Stimulated activated CD8-positive, alpha-beta memory T cell treated with anti-CD3 and anti-CD28 coated beads, Interleukin-7, amount 100 ng/mL, for 4 hours (primary cell): ENCODE measurements at places on chromosomes 3 and 15.
A peak's percentile ranks its signal among the peaks of the same experiment; 100 is the strongest.

GRCh38 chr3:14989943-14990779 lies 42.8 kb downstream of the NR2C2 start:
- DNase-seq = no peak

- no peak for DNase-seq
Measured at GRCh38 chr3:20147361-20147760, 38.6 kb downstream of the SGO1 start.

GRCh38 chr3:172911142-172911541 lies 160.6 kb downstream of the ECT2 start:
- DNase-seq = no peak

DNA sequence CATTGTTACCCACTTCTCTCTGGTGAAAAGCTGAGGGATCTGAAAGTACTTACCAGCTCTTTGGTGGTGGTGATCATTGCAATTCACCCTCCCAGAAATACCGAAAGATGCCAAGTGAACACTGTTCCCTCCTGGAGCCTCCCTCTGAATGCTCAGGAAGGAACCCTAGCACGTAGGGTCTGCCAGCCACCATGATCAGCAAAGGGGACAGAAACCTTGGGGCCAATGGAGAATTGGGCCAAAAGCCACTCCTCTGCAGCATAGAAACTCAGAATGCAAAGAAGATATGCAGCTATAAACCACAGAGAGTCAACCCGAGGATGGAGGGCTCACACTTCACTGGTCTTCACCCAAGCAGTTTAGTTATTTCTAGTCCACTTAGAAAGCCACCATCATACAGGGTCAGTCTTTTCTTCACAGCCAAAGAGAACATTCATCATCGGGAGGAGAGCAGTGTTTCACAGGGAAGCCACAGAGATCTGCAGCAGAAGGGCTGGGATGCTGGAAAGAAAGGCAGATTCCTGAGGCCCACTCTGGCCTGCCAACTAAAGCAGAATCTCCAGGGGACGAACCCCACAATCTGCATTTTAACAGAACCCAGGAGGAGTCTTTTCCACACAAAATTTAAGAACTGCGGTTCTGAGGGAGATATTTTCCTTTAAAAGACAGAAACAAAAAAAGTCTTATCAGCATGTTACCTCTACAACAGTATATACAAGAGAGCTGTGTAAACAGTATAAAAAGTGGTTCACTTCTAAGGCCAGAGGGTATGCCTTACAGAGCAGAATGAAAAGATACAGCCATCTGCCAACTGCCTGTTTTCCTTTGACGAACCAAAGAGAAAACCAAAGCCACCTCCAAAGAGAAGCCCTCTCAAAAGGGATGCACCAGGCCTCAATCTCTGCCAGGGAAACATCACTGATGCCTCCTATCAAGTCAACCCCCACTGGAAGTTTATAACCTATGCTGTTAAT lies 11.3 kb downstream of the TBC1D2B start:
- no peak for DNase-seq

- no peak for DNase-seq
Measured at GRCh38 chr3:10554236-10554611, 48.8 kb upstream of the ATP2B2 start.

GRCh38 chr15:99477791-99478471 lies 87.9 kb upstream of the MEF2A start:
- no peak for DNase-seq

- DNase-seq = no peak
Measured at GRCh38 chr3:32569540-32570420, 878 bp downstream of the DYNC1LI1 start.

DNA sequence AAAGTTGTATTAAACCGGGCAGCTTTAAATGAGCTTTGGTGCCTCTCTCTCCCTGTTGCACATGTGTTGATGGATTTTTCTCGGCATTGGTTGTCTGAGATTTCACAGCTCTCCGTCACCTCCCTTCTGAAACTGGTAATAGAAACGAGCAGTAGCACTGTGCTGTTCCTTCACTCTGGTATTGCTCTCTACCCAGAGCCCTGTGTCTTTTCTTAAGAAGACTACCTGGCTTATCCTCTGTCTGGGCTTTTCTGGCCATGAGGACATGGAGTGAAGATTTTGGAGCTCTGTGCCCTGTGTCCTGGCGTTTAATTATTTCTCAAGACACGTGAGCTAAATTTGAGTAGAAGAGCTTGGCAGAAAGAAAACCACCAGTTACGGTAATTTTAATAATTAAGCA lies 209.6 kb upstream of the EIF1B start:
- DNase-seq = no peak

GRCh38 chr3:126344380-126345041 lies 12.7 kb downstream of the KLF15 start:
- DNase-seq = no peak

DNA sequence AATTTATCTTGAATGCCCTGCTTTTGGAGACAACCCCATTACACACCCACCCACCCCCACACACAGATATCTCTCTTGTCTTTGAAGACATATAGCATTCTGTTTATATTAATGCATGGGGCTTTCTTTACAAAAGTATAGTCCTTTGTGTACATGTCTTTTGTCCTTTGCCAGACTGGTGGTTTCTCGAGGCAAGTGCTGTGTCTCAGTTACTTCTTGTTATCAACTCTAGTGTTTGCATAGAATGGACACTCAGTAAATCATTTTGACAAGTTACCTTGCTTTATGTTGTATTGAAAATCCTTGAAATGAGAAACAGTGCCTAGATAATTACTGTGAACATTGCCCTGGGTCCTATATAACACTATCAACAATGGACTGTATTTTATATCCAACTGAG lies 33.9 kb downstream of the KBTBD8 start:
- no peak for DNase-seq

DNA sequence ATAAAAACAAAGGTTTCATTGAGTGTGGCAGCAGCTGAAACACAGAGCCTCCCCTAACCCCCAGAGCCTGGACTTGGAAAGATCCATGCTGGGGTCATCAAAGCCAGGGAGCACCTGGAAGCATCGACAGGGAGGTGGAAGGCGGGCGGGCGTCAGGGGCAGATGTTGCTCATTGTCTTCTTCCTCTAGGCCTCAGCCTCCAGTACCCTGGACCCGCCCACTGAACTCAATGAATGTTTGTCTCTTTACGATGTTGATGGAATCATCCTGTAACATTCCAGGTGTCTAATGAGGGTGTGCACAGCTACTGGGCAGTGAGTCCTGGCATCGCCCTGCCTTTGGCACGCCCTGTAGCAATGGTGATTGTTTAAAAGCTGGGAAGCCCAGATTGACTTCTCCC lies 9.8 kb downstream of the GP5 start:
- DNase-seq = no peak

- DNase-seq = no peak
Measured at GRCh38 chr15:46442184-46442583, 807.4 kb downstream of the SQOR start.

DNA sequence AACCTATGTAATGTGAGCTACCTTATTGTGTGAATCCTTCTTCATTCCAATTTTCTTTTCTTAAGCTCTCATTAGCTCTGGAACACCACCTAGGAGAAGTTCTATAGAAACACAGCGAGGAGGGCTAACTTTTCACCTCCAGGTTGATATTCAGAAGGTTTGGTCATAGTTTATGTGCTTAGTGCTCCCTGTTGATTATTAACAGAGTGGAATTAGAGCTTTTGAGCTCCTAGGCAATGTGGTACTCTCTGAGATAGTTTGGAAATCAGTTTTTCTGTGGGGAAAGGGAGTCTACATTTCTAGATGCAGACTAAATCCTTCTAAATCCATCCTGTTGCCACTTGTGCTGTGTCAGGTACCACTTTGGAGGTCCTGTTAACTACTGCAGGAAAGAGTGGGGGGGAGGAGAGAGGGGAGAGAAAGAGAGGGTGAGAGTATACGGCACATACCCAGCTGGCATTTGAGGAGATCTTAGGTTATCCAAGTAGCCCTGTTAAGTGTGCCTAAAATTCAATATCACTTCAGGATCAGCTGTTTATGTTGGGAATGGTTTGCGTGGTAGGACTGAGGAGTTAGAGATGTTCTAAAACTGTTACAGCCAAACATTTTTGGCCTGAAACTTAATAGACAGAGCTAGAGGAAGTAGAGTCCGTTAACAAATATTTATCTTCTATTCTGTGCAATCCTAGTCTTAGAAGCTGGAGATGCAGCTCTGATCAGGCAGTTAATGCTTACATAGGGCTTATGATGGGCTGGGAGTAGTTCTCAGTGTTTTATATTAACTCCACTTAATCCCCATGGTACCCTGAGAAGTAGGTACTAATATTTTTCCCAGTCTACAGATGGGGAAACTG lies 117.5 kb upstream of the PROK2 start:
- DNase-seq = no peak

DNA sequence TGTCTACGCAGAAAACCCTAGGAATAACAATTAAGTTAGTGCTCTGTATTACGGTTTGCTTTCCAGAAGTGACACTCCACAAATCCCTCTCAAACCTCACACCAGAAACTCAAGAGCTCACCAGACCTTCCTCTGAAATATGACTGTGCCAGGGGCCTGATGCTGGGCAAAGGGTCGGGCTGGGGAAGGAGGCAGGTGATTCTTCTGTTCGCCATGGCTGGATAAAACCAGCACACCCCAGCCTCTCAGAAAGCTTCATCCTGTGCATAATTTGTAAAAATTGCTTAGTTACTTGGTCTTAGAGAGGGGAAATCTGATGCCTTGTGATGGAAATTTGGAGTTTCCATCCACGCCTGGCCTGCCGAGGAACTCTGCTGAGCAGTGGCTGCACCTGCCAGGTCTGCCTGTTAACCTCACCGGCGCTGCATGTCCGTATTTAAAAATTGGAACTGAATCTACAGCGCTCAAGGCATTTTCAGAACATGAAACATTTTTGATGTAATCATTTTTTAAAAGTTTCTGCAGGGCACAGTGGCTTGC lies 22.7 kb upstream of the ATP1B3 start:
- DNase-seq = no peak

DNA sequence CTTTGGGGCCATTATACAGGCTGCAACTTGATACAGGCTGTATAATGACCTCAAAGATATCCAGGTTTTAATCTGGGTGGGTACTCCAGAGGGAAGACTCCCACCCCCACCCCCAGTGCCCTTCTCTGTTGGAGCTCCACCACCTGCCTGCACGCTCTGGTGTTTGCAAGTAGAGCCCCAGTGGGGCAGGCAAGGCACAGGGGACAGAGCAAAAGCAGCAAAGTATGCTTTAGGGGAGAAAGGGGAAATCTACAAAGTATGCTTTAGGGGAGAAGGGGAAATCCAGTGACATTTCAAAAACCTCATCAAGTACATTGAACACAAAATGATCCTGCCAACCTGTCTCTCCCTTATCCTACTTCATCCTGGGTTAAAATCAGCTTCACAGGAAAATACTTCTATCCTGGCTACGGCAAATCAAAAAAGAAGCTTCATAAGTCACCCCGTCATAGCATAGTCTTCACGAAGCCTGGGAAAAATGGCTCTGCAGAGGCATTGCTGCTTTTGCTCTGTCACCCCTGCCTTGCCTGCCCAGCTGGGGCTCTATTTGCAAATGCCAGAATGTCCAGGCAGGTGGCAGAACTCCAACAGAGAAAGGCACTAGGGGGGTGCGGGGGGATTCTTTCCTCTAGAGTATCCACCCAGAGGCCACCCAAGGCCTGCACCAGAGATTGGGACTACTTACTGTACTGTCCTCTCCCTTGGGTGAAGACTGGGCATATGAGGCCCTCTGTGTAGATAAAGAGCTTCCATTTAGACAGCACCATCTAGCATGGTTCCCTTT lies 60.9 kb upstream of the ATP11B start:
- no peak for DNase-seq

- no peak for DNase-seq
Measured at GRCh38 chr3:70832089-70832833, 519.8 kb upstream of the MDFIC2 start.

DNA sequence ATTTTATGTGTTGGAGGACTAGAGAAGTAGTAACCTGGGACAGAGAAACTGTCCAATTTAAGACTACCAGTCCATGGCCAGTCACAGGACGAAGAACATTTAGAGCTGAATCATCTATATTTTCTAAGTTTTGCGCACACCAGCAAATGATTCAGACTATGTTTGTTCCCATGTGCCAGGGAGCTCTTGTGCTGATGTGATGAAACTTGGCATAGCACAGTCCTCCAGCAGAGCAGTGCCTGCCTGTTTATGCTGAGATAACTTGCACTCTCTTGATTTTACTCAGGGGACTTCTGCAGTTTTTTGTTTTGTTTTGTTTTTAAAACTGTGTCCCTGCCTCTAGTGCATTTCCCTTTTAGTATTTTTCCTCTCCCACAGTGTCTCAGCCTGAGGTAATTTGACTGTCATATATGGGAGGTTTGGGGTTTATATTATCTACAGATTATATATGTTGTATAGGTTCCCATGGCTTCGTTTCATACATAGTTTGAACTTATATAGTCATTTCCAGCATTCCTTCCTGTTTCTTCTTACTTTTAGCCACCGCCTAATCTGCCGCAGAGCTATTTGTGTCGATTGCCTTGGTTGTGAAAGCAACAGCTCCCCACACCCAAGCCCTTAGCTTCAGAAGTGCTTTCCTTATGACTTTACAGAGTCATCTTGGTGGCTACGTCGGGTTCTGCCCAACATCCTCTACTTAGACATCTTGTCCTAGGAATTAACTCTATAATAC lies 45.5 kb downstream of the PPM1L start:
- DNase-seq = no peak

DNA sequence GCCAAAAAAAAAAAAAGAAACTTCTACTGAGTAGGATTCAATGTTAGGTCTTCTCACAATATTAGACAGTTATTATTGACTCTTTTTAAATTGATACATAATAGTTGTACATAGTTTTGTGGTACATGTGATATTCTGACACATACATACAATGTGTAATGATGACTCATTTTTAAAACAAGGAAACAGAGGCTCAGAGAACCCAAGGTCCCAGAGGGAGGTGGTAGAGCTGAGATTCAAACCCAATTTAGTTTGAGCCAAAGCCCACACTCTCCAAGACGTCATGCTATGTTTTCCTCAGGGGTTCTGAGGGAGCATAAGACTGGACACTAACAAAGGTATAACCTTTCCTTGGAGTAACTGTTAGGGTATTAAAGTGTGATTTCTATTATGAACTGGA lies 40.6 kb downstream of the MYO5C start:
- no peak for DNase-seq

- no peak for DNase-seq
Measured at GRCh38 chr15:39710681-39711080, 72.0 kb downstream of the FSIP1 start.

GRCh38 chr3:52310861-52311575 lies 5.1 kb upstream of the DNAH1 start:
- DNase-seq = peak; percentile 68

DNA sequence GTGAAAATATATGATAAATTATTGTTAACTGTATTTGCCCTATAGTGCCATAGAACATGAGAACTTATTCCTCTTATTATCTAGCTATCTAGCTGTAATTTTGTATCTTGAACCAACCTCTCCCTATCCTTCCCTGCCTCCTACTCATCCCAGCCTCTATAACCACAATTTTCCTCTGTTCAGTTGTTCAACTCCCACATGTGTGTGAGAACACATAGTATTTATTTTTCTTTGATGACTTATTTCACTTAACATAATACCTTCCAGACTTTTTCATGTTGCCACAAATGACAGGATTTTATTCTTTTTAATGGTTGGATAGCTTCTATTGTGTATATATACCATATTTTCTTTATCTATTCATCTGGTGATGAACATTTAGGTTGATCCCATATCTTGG lies 85.4 kb upstream of the SUCLG2 start:
- no peak for DNase-seq
